ENCODE measurements at places on chromosomes 4 and X. TPM values are rescaled to one million over a fixed set of nuclear protein-coding genes. Genes with fewer than 3 reads are reported as not detected.

Gene CHRDL1
- total RNA-seq: not detected

Gene HERC3
- total RNA-seq: 59.7 TPM

Gene ZBTB49
- total RNA-seq: 4.8 TPM

Gene PARM1
- not detected for total RNA-seq

Gene FGG
- total RNA-seq: not detected

Gene SLC10A6
- total RNA-seq: not detected

Gene HSFX4
- not detected for total RNA-seq

Gene SLC49A3
- total RNA-seq: not detected

Gene DRD5
- total RNA-seq: not detected

Gene DUSP9
- total RNA-seq: 0.14 TPM

Gene ADGRG2
- total RNA-seq: not detected

Gene EREG
- not detected for total RNA-seq

Gene CPXCR1
- not detected for total RNA-seq

Gene ZNF182
- 7.9 TPM for total RNA-seq

Gene VCX2
- not detected for total RNA-seq

Gene C1GALT1C1
- 14.6 TPM for total RNA-seq

Gene REPS2
- total RNA-seq: not detected

Gene RAB39B
- total RNA-seq: 12.0 TPM

Gene TRMT10A
- 7.7 TPM for total RNA-seq

Gene OPRPN
- total RNA-seq: not detected

Gene ITIH6
- not detected for total RNA-seq

Gene DIPK2B
- not detected for total RNA-seq

Gene SYNPO2
- 0.13 TPM for total RNA-seq

Gene TBX22
- not detected for total RNA-seq

Gene KCNIP4
- not detected for total RNA-seq

Gene NXF2
- not detected for total RNA-seq

Gene KLHL4
- not detected for total RNA-seq
